ENCODE measurements at places on chromosomes 3 and 15.

DNA sequence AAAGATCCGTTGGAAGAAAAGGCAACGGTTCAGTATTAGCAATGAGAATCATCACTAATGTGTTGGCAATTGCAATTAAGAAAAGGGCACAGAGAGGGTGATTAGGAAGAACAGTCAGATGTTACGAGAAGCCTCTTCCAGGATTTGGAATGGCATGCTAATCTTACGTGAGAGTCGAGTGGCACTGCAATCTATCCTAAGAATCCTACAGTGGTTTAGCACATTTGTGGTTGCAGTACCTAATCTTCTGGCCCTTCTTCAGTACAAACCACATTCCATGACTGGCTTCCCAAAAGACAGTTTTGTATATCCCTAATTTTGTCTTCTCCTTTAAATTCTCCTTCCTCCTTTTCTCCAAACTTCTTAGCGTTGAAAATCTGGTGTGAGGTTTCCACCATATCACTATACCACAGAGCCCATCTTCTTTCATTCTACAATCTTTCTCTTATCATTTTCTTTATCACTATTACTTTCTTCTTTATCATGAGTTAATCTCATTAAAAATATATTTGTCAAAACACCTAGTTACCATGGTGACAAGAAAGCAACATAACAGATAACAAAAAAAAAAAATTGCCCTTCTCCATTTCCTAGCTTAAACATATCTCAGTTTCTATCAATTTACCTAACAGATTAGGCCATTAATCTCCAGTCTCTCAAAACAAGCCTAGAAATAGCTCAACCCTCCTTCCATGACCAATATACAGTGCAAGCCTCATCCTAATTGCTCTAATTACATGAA is 60.1 kb downstream of the IGSF11 start:
- no peak for DNase-seq

GRCh38 chr15:93418566-93418965 is 329.6 kb upstream of the RGMA start:
- no peak for DNase-seq

- no peak for DNase-seq
Observed at GRCh38 chr3:172107403-172107802, 68.0 kb downstream of the FNDC3B start.

DNA sequence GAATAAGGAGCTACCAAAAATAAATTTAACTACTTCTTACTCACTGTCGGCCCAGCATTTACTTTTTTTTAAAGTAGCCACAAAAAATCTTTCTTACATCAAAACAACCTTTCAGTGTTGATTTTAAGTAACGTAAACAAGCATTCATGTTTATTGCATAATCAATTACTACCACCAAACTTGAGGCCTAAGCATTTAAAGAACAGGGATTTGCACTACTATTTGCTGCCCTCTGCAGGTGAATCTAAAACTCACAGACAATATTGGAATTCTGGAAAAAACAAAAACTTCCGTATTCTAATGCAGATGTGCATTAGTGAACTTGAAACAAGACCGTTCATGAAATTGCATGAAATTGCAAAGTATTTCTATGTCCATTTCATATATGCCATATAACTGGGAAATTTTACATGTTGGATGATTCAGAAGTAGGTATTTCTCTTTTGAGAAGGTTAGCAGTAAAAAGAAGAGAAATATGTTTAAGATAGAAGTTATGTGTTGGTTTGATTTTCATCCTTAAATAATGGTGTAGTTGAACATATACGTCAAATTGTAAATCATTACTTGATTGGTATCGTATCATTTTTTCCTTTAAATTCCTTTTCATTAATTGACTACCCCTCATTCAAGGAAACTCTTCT is 55.6 kb downstream of the CGGBP1 start:
- DNase-seq, result peak; percentile 17

DNA sequence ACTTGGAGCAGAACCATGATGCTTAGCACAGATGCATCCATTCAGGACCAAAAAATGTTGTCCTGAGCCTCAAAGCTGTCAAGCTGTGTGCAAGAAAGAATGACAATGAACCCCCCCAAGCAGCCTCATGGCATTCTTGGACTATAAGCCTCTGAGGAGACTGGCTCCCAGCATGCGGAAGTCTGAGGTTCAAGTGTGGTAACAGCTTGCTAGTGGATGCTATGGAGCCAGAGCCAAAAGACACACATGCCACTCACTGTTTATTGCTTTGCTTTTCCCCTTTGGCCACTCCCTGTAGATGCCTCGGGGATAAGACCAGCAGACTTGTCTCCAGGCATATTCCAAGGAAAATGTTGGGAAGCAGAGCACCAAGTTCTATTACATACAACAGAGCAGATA is 38.2 kb upstream of the SNRK start:
- peak; percentile 69 for DNase-seq

- no peak for DNase-seq
Observed at GRCh38 chr3:39808467-39809180, 785 bp upstream of the MYRIP start.

DNA sequence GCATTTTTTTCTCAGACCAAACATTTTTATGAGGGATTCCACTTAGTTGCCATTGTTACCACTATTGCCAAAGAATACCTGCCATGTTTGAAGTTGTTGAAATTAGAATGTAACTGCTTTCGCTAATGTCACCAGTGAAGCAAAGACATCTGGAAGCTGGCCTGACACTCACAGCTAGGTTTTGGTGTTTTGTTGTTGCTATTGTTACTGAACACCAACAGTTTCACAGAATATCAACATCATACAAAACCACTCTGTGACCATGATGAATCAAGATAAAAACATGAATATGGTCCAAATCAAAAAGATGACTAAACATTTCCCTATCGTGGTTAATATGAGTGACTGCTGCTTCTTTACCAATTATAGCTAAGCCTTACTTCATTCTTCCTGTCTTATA is 6.9 kb upstream of the CFAP20DC start:
- DNase-seq, result peak; percentile 24

GRCh38 chr15:29678504-29679034 is 143.7 kb downstream of the TJP1 start:
- no peak for DNase-seq

DNA sequence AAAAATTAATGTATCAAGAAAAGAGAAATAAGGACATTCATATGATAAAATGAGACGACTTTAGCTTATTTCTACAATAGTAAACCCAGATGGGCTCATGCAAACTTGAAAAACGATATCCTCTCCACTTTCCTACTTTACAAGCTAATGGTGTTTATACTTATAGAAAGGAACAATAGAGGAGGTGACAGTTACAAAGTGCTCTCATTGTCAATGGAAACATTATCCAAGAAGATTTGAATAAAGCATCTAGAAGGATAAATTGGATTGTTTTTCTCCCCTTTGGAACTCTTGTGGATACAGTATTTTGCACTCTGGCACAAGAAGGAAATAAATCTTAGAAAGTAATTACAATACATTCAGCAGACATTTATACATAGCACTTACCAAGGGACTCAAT is 20.2 kb upstream of the CCDC66 start:
- no peak for DNase-seq

- DNase-seq, result no peak
Observed at GRCh38 chr15:49060710-49061495, 14.7 kb upstream of the SECISBP2L start.

DNA sequence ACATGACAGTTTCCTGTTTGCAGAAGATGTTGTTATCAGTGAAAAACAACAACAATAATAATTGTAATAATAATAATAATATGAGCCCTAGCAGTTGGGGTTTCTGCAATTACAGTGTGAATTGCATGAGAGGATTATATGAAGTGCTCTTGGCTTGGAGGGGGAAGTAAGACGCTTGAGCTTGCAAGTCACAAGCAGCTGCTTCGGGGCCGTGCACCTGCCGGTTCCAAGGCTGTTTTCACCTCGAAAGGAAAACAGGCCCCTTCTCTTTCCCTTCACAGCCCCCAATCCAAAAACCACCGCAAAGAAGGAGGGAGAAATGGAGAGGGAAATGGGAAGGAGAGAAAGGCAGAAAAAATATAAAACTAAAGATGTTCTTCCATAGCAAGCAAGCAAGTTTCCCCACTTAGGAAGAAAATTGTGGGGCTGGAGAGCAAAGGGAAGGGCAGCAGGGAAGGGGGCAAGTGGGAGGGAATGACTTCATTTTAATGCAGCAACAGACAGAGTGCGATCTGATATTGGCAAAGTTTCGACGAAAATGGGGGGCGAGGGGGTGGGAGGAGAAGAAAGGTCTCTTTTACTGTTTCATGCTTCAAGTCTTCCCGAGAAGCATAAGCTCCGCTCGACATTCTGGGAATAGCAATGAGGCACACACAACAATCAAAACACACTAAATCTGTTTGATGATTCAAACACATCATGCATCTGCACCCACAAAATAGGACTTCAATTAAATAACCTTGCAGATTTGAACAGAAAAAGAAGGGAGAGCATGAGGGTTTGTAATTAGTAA is 284.2 kb upstream of the ATP11B start:
- no peak for DNase-seq

DNA sequence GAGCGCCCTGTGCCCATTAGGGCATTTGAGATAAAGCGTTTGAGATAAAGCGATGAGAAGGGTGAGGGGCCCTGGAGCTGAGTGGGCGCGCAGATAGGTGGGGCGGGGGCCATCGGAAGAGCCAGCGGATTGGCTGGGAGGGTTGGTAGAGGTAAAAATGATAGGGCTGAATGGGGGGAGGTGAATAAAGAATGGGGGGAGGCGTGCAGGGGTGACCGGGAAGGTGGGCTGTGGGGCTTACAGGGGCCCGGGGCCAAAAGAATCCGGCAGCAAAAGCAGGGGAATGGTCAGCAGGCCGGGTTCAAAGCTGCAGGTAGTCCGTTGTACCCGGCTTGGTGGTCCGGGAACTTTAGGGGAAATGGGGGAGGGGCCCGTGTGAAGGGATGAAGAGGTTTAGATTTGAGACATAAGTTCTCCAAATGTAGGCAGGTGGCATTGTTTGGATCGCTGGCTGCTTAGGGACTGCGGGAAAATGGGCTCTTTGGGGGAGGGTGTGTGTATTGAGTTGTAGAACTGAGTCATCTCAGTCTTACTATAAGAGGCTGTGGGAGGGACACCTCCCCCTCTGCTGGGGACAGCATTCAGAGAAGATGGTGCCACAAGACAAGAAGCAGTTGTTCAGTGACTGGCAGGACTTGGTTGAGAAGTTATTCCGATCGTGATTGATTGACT is 610 bp downstream of the ARID3B start:
- DNase-seq, result no peak

DNA sequence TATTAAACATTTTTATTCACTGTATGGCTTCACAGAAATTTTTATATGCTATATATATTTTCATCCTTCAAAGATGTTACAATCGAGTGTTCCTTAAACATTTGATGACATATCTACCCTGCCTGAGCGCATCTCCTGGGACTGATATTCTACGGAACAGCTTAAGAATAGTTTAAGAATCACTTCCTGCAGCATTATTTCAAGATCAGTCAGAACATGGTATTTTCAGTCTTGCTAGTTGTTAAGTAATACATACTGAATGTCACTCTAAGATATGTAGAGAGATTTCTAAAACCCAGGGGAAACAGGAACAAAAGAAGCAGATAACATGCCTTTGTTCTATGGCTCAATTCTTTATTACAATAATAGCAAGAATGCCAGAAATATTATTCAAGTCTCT is 8.7 kb downstream of the COL8A1 start:
- DNase-seq, result no peak

- no peak for DNase-seq
Observed at GRCh38 chr15:61517776-61518175, 288.7 kb upstream of the RORA start.

DNA sequence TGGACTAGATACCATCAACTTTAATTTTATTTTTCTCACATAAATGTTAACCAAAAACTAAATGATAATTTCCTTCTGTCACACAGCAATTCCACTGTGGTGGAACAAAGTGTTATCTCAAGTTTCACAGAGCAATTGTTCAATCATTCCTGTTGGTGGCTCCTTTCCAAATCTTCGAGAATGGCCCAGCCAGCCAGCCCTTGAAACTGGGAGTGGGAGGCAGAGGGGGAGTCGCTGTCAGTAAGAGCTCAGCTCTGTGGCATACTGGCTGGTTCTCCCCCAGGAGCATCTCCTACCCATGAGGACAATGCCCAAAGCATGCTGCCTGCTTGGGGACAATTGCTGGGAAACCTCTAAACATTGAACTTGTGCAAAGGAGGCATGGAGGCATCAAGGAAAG is 47.7 kb downstream of the MECOM start:
- DNase-seq, result no peak

DNA sequence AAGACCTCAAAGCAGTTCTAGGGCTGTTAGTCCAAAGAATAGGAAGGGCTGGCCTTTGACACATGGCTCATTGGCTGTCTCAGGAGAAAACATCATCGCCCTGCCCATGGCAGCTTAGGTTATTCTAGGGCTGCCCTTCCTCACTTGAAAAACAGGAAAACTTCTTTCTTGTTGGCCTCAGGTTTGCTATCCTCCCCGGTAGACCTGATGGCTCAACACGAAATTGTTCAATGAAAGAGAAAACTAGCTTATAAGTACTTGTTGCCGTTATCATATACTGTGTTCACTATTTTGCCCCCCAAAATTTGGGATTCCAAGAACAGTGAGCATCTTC is 602 bp upstream of the SLTM start:
- no peak for DNase-seq

- DNase-seq, result no peak
Observed at GRCh38 chr3:43998836-43999727, 242.6 kb upstream of the TOPAZ1 start.

DNA sequence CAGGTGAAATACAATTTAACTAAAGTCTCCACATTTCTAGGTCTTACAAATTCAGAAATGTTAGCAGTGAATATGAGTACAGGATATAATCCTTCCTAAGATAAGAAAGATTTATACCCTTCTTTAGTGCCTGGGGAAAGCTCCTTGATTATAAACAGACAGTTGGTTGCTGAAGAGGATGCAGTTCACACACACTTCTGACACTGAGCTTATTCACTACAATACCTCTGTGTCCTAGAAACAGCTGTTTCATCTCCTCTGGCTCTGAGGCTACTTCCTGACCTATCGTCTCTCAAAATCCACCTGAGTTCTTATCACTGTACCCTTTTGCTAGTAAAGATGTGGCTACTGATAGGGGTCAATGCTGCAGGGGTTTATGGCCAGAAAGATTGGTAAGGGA is 57.1 kb downstream of the TP63 start:
- no peak for DNase-seq

- no peak for DNase-seq
Observed at GRCh38 chr3:48688032-48688736, 2.5 kb upstream of the NCKIPSD start.

- no peak for DNase-seq
Observed at GRCh38 chr15:75007216-75007615, 11.9 kb downstream of the SCAMP5 start.

- DNase-seq, result no peak
Observed at GRCh38 chr3:135803028-135803692, 162.4 kb upstream of the PPP2R3A start.

DNA sequence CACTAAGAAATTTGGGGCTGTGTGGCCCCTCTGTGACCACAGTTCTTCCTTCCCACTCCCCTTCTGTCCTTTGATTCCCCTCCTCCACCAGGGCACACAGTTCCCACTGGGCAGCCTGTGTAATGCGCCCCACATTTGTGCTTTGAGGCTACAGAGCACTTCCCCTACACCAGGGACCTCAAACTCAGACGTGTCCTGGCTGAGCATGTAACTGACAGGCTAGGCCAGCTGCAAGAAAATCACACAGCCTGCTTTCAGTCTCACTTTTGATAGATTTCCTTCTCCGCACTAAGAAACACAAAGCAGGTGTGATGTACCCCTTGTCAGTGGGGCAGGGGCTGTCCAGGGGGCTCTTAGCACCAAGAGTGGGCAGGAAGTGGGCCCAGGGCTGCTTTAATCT is 29.6 kb downstream of the PRKCD start:
- no peak for DNase-seq

Data from GM04504 (cell line).